ENCODE measurements at places on chromosomes 7 and 10.

DNA sequence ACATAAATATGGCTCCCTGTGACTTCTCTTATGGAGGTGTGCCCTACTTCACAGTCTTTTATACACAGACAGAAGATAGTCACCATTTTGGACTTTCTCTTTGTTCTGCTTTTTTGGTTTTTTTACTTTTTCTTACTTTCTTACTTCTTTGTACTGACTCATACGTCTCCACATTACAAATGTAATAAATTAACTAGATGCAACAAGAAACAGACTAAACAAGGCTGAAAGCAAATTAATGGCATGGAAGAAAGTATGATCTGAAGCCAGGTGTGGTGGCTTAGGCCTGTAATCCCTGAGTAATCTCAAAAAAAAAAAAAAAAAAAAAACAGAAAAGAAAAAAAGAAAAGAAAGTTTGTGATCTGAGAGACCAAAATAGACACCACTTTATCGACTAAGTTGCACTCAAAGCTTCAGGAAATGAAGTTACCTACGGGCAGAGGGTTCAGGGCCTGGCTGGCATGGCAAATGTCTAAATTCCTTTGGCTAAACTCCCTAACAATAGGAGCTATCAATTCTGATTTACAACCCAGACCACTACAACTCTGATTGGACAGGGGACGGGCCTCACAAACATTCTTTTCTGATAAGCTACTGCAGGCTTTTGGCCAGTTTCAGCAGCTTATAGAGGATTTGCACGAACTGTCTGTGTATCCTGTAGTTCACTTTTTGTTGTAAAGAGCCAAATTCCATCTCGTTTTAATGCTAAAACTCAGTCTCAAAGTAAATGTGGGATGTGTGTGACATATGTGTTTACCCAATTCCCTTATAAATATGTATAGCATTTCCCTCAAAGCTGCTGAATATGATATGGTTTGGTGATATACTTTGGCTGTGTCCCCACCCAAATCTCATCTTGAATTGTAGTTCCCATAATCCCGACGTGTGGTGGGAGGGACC is 129.1 kb downstream of the SEPTIN14 start:
- no peak for DNase-seq

DNA sequence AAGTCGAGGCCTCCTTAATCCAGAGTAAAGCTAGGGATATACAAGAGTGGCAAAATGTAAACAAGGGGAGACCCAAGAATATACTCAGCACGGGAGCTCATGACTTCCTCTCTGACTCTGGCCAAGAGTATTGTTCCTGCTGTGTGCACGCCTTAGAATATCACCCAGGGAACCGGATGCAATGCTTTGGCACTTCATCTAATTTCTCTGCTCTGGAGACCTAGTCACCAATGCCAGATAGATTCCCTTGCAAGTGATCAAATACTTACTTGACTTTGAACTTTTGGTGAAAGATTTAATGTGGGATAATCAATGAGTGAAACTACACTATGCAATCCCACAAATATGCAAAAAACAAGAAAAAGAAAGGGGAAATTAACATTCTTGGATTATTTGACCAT is 695.5 kb downstream of the INHBA start:
- DNase-seq = no peak

DNA sequence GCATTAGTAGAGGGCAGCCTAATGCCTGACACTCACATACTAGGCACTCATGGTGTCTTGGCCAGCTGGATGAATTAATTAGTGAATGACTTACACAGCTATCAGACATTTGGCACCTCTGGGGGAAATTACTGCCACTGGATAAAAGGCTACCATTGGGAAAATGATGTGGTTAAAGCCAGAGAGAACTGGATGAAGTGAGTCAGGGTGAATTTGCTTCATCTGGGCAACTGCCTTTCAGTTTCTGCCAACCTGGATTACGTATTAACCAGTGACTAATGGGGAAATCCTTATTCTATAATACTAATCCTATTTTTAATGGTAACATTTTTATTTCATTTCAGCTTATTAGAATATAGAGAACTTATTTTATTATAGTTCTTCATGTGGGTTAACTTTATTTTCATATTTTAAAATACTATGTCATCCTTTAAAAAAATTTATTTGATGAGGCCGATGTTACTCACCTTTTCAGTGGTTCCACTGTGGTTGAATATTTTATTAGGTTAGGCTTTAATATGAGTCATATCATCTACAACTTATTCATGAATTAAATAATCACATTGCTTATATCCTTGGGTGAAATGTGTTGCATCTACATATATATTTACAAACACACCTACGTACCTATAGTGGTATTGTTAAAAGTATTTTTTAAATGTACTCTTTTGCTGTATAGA is 85.6 kb upstream of the CAPZA2 start:
- DNase-seq = no peak

DNA sequence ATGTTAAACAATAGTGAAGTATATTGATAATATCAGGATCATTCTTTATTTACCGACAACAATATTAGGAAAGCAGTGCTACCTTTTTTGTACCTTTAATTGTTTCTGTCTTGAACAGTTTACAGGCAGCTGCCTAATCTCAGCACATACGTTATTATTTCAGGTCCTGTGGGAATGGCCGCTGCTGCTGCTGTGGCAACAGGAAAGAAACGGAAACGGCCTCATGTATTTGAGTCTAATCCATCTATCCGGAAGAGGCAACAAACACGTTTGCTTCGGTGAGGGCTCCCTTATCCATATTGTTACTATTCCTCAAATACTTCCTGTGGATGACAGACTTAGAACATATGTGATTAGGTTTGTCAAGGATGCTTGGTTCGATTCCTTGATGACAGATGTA is 59.7 kb downstream of the NRF1 start:
- DNase-seq = no peak

DNA sequence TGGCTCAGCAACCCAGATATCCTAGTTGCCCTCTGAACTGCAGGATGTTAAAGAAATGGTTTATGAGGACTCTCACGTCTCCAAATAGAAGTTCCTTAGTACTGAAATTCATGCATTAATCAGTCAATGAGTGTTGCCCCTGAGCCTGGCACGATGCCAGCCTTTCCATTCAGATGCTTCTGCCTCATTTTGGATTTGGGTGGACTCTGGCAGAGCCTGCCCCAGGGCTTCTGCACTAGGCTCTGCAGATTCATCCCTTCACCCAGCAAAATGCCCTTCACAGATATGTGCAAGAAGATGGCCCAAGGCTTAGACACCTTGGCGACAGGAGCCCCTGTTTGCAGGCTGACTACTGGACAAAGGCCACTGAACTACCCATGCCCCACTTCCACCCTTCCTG is 747.8 kb downstream of the GRID1 start:
- DNase-seq = no peak
